ENCODE measurements at places on chromosomes 11 and 22. TPM values are rescaled to one million over a fixed set of nuclear protein-coding genes. Genes with fewer than 3 reads are reported as not detected.

DNA sequence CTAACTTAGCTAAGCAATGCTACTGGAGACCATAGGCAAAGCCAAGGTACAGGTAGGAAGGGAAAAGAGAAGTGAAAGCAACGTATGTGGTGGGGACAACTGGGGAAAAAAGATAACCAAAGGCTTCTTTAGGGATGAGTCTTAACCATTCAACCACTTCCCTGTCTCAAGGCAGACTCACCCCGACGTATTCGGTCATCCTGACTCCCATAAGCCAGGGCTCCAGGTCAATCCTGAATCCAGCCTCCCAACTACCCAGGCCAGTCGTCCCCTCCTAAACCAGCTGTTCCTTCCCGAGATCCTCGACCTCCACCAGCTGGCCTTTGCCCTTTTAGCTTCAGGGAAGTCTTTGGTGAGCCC lies 330 bp downstream of the ACP2 start:
- no peak for DNase-seq

DNA sequence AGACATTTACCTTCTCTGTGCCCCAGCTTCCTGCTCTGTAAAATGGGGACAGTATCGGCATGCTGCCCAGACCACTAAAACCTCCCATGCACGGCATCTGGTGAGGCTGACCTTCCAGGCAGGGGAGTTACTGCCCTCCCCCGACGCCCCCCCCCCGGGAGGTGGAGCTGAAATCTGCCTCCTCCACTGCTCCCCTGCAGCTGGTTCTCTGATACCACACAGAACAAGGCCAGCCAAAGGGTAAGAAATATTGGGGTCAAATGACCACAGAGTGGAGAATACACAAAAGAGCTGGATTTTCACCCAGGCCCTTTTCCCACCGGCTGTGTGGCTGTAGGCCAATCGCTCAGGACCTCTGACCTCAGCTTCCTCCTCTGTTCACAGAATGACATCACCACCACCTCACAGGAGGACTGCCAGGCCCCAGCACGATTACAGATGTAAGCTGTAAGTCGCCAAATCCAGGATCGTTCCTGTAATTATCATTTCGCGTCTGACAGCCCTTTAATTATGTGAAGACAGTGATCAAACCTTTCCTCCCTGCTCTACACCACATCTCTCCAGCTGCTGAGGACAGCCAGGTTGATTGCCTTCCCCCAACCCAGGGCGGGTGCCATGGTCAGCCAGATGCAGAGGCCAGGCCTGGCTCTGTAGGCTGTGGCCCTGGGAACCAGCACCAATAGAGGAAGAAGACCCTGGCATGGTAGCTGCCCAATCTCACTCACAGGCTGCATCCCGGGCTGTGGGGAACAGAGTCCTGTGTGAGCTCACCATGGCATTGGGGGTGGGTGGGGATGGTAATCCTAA lies 35.7 kb upstream of the KLHL35 start:
- peak; percentile 30 for DNase-seq

DNA sequence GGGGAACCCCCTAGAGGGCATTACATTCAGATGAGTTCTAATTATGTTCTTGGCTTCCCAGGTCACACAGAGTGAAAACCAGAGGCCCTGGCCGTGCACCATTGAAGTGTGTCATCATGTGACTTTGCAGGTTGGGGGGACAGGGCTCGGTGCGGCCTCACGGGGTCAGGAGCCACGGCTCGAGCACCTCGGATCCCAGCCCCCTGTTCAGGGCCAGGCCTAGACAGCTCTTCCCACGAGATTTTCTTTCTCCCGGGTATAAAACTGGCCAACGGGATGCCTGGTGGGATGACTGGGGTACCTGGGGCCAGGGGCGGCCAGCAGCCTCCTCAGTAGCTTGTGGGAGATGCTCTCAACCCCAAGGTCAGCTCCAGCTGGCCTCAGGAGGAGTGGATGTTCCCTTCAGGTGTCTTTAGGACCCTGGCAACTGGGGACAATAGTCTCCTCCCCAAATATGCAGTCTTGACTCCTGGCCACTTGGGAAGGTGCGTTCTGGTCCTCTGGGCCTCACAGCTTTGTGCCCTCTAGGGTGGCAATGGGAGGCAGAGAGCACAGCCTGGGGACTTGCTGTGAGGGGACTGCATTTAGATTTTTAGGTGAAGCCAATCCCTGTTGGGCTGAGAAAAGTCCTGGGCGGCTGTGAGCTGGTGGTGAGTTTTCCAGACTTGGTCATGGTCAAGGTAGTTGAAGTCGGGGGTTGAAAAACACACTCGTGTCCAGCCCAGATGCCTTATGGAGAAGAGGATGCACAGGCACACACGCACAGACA lies 95.6 kb downstream of the KCNQ1 start:
- no peak for DNase-seq

DNA sequence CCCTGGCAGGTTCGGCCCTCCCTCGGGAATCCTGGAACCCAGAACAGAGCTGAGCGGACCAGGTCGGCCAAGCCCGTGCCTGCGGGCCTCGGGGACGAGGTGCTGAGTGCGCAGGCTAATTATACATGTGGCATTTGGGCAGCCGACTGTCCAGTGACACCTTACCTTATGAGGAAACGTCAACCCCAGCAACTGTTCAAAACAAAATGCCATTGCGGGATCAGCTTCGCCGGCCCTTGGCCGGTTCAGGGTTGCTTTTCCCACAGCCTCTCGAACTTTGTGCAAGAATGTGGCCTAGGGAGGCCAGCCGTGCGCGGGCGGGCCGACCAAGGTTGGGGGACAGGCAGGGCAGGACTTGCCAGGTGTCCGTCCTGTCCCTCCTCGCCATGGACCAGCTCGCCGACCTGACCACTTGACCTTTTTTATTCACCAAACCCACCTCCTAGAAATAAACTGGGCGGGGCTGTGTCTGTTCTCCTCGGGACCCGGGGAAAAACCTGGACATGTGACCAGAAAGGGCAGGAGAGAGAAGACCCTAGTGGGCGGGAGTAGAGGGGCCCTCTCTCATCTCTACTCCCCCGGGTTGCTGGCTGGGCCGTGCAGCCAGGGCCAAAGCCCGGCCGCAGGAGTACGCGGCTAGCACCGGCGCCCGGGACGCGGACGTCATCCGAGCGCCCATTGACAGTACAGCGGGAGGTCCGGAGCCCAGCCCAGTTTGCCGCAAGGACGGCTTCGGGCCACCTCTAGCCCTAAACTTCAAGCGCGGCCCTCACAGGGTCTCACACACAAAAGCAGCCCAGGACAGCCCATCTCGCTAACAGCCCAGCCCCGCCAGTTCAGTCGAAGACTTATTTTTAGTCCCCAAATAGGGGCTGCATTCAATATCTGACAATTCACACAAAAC lies 134.3 kb upstream of the C11orf58 start:
- DNase-seq: peak; percentile 37

GRCh38 chr22:28116219-28116673 lies 197.2 kb upstream of the PITPNB start:
- peak; percentile 94 for DNase-seq

APOL5 gene
- not detected for total RNA-seq

- DNase-seq: no peak
Measured at GRCh38 chr11:61486011-61486620, 22.4 kb upstream of the LRRC10B start.

BMAL1 gene
- total RNA-seq: 19.8 TPM

ASCC2 gene
- 36.2 TPM for total RNA-seq
